ENCODE measurements at places on chromosomes 11 and 22.
A peak's percentile ranks its signal among the peaks of the same experiment; 100 is the strongest.

GRCh38 chr11:124302347-124303125, 11.2 kb downstream of the OR8D1 start:
- no peak for DNase-seq

DNA sequence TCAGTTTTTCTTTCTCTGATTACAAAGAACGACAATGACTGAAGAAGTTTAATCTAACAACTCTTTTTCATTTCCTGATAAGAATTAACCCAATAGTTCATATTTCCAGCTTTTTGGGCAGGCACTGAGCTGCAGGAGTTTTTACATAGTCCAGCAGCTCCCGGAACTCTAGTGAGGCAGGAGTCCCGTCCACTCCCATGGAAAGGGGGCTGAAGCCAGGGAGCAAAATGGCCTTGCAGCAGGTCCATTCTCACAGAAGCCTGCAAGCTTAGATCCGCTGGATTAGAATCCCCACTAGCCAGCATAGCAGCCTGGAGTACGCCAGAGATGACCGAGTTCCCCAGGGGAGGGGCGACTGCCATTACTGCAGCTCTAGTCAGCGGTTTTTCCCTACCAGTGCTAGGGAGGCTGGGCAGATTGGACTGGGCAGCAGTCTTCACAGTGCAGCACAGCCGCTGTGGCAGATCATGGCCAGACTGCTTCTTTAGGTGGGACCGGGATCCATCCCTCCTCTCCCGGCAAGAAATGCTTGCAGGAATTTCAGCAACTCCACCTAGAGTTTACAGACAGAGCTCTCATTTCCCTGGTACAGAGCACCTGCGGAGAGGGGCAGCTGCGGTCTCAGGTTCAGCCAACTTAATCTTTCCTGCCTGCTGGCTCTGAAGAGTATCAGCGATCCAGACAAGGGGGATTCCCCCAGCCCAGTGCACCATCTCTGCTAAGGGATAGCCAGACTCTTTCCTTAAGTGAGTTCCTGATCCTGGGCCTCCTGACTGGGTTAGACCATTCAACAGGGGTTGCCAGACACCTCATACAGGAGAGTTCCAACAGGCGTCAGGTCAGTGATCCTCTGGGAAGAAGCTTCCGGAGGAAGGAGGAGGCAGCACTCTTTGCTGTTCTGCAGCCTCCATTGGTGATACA, 742 bp upstream of the CASP4 start:
- no peak for DNase-seq

- no peak for DNase-seq
These were observed 52.9 kb upstream of the AMOTL1 start for GRCh38 chr11:94715225-94715624.

DNA sequence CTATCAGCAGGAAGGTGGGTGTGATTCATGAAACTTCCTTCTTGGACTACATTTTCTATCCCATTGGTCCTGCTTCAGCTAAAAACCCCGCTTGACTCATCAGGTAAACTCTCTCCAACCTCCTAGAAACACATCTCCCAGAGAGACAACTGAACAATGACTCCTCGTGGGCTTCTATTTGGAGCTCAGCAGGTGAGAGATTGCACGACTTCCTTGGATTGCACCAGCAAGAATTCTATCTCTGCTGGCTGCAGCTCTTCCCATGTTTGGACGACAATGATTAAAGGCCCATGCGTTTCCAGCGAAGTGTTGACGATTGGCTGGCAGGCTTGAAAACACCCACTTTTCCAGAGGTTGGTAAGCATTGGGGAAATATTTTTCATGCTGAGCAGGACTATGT, 216.1 kb upstream of the NTM start:
- DNase-seq = no peak

DNA sequence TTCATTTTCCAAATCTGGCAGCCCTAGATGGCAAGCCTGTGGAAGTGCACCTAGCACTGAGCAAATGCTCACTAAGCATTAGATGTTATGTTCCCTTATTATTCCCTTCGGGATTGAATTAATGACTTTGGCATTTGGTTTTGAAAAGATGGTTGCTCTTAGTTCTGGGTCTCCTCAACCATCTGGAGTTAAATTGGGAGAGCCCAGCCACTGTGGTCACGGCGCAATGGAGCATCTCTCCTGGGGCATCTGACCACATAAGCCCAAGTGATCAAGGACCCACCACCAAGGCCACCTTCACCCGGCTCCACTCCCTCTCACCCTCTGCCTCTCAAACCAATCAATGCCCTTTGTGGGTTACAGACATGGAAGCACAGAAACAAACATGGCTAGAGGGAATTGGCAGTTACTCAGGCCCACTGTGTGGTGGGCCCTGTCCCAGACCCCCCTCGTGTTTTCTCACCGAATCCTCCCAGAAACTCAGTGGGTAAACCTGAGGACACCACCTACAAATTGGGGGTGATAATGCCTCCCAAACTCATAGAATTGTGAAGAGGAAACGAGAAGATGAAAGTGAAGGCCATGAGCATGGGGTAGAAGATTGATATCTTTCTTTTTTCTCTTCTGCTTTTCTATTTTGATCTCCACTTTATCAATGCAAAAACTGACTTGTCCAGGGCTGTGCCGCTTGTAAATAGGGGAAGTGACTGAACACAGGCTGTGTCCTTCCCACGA, 52.2 kb downstream of the IRAG1 start:
- no peak for DNase-seq

DNA sequence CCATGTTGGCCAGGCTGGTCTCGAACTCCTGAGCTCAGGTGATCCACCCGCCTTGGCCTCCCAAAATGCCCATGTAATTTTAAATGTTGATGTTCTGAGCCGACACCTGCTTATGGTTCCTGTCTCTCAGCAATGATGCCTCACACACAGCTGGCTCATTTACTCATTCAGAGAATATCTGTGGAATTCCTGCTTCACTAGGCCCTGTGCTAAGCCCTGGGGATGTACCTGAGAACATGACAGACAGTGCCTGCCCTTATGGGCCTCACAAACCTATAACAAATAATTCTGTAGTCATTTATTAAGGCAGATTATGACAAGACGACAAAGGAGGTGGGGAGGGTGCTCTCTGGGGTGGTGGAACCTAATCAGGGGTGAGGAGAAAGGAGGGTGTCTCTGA, 93.7 kb downstream of the PRR5L start:
- DNase-seq = no peak

DNA sequence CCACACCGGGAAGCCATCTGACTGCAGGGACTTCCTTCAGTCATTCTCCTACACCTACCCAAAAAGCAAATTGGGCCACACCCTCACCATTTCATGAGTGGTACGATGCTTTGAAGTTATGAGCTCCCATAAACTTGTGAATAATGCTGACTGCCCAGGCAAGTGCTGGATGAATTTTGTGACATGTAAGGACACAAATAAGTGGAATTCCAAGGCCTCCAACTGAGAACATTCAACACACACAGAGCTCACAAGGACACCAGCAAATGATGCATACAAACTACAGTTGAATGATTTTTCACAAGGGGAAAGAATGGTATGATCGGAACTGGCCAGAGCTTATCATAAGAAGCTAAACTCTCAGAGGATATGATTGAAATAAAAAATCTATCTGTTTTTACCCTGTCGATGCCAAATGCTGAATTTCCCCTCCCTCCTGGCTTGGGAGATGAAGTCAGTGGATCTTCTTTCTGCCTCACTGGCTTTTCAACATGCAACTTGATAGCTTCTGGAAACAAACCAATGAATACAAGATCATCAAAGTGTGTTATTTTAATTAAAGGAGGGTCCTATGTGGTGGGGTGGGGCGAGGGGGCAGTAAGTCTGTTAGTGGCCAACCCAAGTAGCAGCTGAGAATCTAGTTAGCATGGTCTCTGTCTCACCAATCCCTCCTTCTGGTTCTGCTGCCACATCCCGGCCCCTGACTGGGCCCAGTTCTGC, 123.8 kb downstream of the WT1 start:
- DNase-seq = no peak

DNA sequence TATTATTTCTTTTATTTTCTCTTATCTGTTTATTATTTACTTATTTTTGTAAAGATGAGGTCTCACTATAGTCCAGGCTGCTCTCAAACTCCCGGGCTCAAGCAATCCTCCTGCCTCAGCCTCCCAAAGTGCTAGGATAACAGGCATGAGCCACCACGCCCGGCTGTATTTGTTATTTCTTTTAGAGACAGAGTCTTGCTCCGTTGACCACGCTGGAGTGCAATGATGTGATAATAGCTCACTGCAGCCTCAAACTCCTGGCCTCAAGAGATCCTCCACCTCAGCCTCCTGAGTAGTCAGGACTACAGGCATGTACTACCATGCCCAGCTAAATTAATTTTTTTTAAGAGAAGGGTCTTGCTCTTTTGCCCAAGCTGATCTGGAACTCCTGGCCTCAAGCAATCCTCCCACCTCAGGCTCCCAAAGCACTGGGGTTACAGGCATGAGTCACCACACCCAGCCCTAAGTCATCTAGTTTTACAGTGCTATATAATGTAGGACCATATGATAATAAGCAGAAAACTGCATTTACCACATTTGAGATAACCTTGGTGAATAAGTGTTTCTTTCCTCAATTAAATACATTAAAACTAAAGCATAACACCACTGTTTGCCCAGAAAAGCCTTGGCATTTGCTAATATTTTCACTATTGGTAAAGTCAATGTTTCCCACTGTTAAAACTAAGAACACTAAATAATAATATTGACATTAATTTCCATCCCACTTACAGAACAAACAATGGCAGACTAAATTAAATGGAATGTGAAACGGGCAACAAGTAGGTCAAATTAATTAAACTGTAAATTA, 127.5 kb downstream of the SIK3 start:
- no peak for DNase-seq

GRCh38 chr11:112310419-112310818, 49.8 kb upstream of the PLET1 start:
- DNase-seq = no peak

- no peak for DNase-seq
These were observed 33.4 kb downstream of the MRTFA start for GRCh38 chr22:40603088-40603605.

- no peak for DNase-seq
These were observed 46.9 kb downstream of the MICAL2 start for GRCh38 chr11:12157241-12157661.

DNA sequence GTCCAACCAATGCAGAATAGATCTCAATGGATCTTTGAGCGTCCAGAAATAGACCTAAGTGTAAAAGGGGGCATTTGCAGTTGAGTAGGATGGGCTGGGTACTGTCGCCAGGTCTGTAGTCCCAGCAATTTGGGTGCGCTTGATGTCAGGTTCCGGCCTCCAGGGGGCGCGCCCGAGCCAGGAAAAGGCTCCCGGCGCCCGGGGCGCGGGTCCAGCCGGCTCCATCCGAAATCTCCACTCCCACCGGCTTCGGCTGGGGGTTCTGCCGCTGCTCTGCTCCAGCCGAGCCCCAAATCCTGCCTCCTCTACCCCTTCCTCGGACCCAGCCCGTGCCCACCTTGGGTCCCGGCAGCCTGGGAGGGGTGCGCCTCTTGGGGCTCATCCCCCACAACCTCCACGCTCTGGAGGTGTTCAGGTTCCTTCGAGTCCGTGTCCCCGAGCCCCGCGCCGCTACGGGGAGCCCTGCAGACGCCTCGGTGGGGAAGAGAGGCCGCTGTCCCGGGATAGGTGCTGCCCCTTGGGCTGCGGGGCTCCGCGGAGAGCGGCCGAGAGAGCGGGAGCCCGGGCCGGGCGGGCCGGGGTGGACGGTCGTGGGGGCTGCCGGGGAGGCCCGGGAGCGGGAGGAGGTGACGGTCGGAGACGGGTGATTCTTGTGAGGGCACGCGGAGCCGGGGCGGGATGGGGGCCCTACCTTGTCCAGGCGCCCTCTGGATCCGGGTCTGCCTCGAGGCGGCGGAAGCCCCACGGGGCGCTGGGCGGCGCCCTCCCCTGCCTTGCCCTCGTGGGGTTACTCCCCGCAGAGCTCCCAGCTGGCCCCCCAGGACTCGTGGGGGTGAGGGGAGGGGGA, 13.0 kb upstream of the CYB5R3 start:
- peak; percentile 71 for DNase-seq

- no peak for DNase-seq
These were observed 1458.6 kb downstream of the BRD1 start for GRCh38 chr22:48368975-48369525.

GRCh38 chr22:43446916-43447315, 35.1 kb downstream of the MPPED1 start:
- no peak for DNase-seq

DNA sequence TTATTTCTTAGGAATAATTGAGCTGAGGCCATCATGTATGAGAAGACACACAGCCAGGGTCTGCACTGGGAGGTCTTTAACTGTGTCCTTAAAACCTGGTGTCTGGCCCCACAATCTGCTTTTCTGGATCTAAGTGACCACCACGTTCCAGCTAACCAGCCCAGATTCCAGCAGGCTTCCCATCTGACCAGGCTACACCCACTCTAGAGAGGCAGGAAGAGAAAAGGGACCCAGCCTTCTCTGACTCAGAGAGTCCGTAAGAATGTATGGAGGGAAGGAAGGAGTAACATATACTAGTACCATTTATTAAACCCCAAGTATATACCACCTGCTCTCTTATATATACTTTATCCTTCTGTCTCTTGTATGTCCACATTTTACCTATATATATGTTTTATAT, 80.1 kb downstream of the LDLRAD3 start:
- no peak for DNase-seq

GRCh38 chr11:96074551-96075310, 150.8 kb upstream of the MTMR2 start:
- no peak for DNase-seq

DNA sequence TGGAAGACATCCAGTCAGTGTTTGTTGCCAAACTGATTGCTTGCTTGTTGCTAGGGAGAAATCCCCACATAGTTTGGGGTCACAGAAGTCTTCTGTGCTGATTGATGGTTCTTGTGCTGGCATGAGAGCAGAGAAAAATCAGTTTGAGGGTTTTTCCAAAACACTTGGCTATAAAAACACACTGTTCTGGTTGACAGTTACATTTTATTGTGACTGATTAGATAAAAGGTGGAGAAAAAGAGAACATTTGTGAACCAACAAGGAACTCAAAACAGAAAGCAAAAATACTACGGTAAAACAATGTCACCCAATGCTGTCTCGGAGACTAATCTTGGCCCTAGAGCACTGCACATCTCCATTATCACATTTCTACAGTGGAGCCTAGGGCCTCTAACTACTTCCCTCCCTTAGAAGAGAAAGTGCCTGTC, 14.4 kb upstream of the EIF4G2 start:
- DNase-seq = no peak

DNA sequence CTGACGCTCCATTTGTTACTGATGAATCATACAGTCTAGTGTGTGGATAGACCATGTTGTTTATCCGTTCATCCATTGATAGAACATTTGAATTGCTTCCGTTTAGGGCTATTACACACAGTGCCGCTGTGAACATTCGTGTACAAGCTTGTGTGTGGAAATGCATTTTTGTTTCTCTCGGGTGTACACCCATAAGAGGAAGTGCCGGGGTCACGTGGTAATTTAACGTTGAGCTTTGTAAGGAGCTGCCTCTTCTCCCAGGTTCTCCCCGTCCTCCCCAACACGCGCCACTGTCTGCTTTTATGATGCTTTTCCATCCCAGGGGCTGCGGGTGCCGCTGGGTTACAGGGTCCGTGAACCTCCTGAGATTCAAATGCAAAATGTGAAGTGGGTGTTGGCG, 142.3 kb downstream of the IGLL1 start:
- DNase-seq = no peak

- no peak for DNase-seq
These were observed 470.1 kb downstream of the NTM start for GRCh38 chr11:131840545-131840944.
